Stimulated activated CD4-positive, alpha-beta T cell treated with anti-CD3 and anti-CD28 coated beads, Interleukin-12 subunit alpha, Interleukin-12 subunit beta, amount 100 ng/mL, for 4 hours (primary cell): ENCODE measurements at places on chromosomes 1 and 21.

DNA sequence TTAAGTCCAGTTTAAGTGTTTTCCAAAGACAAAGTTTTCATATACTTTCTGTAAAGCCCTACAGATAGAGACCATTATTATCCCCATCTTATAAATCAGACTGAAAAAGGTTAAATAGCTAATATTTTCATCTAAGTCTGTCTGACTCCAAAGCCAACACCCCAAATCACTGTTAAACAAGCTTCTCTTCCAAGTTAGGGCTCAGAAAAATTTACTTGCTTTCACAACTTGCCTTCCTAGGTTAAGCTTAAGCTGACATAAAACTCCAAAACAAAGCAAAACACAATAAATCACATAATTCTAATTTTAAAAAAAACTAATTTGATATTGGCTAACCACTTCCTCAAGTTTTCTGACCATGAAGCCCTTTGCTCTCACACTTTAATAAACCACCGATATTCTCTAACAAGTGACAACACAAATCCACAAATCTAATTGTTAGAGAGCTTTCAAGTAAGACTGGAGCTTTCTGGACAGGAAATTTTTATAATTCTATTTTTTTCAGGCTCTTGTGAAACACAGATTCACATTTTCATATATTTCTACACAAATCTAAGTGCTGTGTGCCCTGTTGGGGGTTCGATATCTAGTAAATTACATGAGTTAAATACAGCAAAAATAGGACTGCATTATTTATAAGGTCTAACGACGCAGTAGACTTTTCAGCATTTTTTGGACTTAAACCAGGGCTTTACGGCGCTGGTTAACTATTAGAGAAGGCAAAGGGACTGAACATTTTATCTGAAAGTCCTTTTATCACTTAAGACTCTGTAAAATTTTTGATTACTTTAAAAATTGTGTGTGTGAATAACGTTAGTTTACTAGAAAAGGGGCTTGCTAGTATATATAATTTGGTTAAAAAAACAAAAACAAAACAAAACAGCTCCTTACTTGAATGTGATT, 2.1 kb downstream of the GNG12 start:
- DNase-seq = no peak

GRCh38 chr1:47547753-47548573, 110.1 kb downstream of the FOXD2 start:
- DNase-seq = no peak

DNA sequence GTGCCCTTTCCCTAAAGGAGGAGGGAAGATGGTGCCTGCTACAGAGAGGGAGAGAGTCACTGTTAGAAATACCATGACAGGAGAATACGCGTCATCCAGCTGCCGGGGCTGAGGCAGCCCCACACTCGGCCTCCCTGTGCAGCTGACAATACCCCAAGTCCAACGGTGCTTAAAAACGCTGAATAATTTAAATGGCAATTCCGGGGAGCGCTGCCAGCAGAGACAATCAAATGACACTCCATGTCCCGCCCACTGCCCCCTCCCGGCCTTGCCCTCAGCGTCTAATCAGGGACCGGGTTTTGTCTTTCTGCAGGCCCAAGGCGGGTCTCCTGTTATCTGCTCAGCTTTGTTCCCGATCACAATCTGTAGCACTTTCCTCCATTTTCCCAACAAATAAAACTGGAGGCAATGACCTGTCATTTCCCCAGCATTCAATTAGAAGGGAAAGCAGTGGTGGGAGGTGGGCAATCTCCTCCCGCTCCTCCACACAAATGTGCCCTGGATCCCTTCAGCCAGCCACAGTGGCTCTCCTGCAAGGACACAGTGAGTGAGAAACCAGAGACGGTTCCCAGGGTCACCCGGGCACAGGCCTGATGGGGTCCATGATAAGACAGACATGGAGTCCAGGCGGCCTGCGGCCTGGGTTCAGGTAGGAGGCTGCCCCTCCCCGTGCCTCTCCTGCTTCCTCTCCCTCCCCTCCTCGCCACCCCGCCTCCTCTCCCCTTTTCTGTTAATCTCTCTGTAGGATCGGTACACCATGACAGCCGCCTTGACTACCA, 42.7 kb upstream of the AJAP1 start:
- DNase-seq = no peak

DNA sequence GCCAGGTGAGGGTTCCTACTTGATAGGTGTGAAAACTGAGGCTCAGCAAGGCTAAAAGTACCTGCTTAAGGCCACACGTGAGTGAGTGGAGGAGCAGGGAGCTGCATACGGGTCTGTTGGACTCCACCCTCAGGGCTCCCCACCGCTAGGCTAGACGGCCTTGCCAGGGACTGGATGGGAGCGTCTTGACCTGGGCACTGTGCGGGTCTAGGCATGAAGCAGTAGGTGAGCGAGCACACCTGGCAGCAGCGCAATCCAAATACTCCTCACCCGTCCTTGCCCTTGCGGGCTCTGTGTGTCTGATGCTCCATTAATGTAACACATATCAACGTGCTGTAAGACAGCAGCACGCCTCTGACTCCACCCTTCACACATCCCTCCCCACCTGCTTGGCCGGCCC, 94.0 kb downstream of the LACTBL1 start:
- no peak for DNase-seq

DNA sequence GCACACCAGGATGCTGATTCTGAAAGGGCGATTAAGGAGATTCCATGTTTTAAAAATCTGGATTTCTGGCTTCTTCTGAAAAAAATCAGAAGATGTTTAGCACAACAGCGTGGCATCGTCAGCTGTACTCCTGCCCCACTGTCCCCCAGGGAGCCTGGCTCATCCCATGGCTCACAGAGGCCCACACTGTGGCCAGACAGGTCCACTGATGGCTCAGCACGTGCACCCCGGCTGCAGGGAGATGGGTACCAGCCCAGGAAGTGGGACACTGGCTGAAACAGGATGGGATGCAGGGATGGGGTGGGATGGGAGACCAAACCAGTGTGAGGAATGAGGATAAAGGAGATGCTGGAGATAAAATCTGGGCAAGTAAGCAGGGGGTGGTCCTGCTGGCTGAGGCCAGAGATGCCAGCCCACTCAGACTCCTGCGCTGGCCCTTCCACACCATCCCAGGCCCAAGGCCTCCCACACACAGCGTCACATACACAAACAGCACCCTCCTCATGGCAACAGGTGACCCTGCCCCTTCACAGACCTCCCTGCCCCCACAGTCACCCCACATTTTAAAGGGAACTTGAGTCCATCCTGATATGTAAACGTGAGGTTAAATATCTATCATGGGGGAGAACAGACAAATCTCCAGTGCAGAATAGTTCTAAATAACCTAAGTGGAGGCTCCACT, 23.9 kb upstream of the SAMD11 start:
- DNase-seq = no peak
